ENCODE measurements at places on chromosomes 4 and X.

DNA sequence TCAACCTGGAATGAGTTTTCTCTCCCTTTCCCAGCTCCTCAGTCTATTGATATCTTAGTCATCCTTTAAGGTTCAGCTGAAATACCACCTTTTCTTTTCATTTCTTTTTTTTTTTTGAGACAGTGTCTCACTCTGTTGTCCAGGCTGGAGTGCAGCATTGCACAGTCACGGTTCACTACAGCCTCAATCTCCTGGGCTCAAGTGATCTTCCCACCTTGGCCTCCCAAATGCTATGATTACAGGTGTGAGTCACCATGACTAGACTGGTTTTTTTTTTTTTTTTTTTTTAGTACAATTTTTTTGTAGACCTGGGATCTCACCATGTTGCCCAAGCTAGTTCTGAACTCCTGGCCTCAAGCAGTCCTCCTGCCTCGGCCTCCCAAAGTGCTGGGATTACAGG is 28.9 kb downstream of the AFF1 start:
- DNase-seq = no peak

DNA sequence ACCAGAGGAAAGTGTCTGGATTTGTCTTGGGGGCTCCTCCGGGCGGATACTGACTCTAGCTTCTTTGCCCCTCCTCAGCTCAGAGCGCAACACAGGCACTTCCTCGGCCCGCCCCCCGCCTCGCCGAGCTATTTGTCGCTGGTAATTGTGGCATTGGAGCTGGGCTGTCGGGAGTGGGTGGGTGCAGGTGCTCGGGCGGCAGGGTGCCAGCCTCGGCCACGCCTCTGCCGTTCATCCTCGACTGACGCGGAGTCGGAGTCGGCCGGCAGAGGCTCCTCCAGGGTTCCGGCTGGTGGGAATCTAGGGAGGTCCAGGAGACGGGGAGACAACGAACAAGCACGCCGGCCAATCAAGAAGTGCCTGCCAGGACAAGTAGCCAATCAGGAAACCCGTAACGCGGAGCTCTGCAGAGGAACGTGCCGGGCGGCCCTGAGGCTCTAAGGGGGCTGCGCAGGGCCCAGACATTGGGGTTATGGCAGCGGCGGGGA is 3.9 kb upstream of the SYN1 start:
- peak; percentile 58 for DNase-seq

DNA sequence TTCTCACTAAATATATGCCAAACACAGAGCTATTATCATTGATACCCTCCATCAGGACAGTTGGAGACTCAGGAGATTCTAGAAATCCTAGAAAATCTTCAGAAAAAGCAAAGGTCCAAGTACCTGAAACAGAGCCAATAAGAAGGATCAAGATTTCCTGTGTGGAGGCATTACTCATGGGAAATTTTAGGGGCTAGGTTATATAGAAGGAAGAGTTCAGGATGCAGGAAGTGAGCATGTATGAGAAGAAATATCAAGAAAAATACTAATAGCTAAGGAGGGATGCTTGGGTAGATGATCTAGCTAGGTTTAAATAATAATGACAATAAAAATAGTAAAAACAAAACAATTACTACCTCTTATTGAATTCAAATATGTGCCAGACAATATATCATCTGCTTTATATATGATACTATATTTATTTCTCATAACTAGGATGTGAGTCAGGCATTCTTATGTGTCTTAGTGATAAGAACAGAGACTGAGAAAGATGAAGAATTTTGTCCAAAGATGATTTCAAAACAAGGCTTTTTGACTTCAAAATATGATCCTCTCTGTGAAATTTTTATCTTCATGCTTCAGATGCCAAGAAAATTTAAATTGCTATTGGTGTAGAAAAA is 66.4 kb upstream of the HHIP start:
- no peak for DNase-seq

- DNase-seq = no peak
Observed at GRCh38 chr4:18930487-18930886, 908.9 kb upstream of the LCORL start.

GRCh38 chr4:145307763-145308430 is 127.5 kb upstream of the OTUD4 start:
- no peak for DNase-seq
